ENCODE measurements at places on chromosomes 5 and 9.

GRCh38 chr9:109561137-109561536, 63.0 kb upstream of the PTPN3 start:
- no peak for DNase-seq

GRCh38 chr5:57225553-57225952, 51.7 kb downstream of the GPBP1 start:
- no peak for DNase-seq

- no peak for DNase-seq
These were observed 449.8 kb downstream of the ISL1 start for GRCh38 chr5:51832934-51833470.

- no peak for DNase-seq
These were observed 168.4 kb upstream of the KIF2A start for GRCh38 chr5:62137628-62138027.

- no peak for DNase-seq
These were observed 220.6 kb downstream of the TRIM36 start for GRCh38 chr5:114948986-114949621.

DNA sequence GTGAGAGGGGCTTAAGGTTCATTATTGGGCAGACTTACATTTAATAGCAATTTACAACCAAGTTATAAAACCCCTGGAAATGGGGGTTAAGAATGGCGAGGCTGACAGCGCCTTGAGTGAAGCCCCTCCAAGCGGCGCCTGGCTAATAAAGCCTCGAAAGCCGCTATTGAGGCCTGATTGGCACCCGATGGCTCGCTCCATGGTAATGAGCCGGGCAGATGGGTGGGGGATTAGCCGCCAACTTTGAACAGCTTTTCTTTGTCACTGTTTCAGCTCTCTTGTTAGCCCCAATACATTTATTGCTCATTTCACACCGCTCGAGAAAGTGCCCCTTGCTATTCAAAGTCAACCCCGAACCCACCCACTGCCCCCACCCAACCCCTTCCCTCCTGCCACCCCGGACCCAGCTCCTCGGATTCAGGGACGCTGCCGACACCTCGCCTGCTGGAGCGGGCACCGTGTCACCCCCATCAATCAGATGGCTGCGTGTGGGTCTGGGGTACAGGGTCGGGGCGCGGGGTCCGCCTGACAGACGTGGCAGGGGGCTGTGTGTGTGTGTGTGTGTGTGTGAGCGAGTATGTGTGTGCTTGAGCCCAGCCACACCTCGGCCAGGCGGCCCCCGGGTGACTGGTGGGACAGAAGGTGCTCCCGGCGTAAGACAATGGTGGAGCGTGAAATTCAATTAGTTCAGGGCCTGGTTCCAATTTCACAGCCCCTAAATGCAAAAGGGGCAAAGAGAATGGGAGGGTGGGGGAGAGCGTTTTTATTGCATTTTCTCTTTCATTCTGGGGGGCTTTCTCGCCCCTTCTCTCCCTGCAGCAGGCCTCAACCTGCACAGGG, 34.2 kb downstream of the ASS1 start:
- no peak for DNase-seq

DNA sequence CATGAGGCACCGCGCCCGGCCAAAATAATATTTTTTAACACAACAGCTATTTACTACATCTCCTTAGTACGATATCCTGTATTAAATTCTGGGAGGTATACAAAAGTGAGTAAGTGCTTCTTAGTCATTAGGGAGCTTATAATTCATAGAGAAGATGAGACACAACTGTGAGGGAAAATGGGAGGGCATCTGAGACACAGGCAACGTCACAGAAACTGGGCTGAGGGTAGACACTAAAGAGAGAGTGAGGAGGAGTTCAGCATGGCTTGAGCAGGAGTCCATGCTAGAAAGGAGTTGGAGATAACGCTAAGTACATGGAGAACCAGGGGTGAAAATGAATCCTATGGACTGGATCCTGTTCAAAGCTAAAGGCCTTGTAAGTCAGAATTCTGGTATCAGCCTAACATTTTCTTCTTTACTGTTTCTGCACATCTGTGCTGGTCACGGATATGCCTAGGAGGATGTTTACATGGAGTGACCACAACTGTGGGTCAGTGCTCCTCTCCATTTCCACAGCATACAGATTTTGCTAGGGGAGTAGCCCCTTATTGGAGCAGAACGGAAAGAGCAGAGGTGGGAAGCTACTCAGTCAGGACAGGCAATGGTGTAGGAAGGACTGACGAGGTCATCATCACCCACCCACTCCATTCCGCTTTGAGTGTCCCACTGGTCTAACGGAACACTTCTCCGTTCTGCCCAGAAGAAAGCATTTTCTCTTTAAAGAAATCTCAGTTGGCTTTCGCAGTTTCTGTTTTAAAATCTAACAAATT, 310.4 kb upstream of the EFNA5 start:
- DNase-seq = no peak

DNA sequence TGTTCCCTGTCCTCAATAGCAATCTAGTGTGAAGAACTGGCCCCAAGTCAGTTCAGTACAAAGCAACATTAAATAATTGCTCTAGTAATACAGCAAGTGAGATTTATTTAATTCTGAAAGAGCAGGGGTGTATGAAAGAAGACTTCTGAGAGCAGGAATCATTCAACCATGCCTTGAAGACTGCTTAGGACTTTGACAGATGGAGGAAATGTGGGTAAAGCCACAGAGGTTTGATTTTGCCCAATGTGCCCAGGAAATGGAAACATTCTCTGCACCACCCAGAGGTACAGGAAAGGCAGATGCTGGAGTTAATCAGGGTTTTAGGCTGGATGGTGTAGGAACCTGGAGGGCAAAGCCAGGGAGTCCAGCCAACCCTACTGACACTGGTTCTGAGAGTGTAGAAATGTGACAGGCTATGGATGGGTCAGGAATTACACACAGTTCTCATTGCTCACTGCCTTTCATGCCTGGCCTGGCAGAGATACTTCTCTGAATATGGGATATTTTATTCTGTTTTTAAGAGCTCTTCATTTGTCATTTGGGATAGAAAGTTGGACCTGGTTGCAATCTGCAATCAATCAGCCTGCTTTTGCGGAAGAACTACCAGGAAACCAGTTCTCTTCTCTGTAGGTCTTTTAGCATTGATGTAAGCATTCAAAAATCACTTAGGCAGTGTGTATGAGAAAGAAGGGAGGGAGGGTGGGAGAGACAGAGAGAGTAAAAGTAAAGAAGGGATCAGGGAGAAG, 88.3 kb downstream of the BRINP1 start:
- no peak for DNase-seq

GRCh38 chr9:37426846-37427245, 4.3 kb downstream of the GRHPR start:
- DNase-seq = no peak

DNA sequence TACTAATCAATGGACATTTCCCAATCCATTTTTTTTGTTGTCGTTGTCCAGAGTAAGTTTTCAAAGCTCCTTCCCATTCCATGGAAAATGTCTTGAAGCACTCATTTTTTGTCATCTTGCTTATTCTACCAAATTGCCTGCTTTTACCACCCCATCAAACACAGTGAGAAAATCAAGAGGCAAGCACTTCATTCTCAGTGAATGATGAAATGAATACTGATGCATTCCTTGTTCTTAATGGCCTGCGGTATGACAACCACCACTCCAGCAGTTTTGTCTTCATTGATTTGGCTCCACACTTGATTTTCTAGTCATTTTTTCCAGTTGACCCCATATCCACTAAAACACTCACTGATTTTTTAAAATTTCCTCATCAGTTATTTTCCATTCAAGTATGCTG, 193.5 kb upstream of the ANKH start:
- no peak for DNase-seq

DNA sequence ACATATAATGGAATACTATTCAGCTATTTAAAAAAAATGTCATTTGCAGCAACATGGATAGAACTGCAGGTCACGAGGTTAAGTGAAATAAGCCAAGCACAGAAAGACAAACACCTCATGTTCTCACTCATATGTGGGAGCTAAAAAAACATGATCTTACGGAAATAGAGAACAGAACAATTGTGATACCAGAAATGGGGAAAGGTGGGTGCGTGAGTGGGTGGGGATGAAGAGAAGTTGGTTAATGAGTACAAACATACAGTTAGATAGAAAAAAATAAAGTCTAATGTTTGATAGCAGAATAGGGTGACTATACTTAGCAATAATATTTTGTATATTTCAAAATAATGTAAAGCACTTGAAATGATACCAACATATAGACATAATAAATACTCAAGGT, 38.7 kb downstream of the FAM114A2 start:
- DNase-seq = no peak

GRCh38 chr9:137302449-137303150, 529 bp upstream of the NRARP start:
- peak; percentile 45 for DNase-seq

- DNase-seq = no peak
These were observed 4.2 kb downstream of the CNOT6 start for GRCh38 chr5:180498378-180498777.

- DNase-seq = no peak
These were observed 35.6 kb downstream of the MEF2C start for GRCh38 chr5:88847420-88847819.

GRCh38 chr5:64691291-64691690, 988 bp downstream of the SHISAL2B start:
- no peak for DNase-seq

- DNase-seq = no peak
These were observed 1766.1 kb upstream of the C9orf72 start for GRCh38 chr9:29339387-29339786.

GRCh38 chr5:125595095-125595494, 828.1 kb upstream of the GRAMD2B start:
- no peak for DNase-seq

GRCh38 chr9:14027116-14027800, 286.7 kb downstream of the NFIB start:
- no peak for DNase-seq

DNA sequence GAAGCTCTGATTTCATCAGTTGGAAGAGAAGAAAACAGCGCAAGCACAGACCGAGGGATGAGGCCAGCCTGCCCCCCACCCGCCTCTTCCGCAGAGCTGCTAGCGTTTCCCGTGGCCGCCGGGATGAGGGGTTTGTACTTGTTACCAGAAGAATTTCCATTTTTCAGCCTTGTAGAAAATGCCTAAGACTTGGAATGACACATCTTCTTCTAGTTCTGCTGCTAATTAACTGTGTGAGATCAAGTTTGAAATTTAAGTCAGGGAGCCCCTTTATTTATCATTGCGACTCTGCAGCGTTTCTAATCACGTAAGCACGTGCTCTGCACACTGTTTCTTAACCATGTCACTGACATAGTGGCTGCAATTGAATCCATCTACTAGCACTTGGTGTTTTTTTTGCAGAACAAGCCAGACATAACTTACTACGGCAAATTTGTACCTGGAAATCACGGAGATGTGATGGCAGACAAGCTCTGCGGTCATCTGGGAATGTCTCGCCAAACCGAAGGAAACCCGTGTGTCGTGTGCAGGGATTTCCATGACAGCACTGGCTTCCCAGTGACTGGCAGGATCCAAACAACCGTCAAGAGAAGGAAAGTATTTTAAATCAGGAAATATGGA, 41.8 kb upstream of the ROR2 start:
- no peak for DNase-seq

DNA sequence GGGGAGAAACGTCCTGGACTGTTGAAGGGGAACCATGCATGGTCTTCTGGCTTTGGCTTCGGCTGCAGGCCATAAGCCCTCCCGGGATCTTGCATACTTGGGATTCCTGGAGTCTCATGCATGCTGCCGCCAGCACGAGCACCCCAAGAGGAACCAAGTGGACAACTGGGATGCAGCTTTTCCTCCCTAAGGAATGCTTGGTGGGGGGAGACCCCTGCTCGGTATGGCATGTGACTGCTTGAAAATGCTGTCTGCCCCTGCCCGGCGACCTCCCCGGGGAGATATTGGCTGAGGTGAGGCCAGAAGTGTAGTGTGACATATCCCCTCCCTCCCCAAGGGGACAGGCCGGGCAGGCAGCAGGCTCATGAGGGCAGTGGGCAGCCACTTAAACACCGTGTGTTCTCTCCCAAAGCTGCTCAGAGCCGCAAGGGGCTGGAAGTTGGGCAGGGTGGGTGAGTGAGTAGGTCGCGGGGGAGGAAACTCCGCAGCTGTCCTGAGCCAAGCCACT, 15.7 kb downstream of the TMEM171 start:
- no peak for DNase-seq

DNA sequence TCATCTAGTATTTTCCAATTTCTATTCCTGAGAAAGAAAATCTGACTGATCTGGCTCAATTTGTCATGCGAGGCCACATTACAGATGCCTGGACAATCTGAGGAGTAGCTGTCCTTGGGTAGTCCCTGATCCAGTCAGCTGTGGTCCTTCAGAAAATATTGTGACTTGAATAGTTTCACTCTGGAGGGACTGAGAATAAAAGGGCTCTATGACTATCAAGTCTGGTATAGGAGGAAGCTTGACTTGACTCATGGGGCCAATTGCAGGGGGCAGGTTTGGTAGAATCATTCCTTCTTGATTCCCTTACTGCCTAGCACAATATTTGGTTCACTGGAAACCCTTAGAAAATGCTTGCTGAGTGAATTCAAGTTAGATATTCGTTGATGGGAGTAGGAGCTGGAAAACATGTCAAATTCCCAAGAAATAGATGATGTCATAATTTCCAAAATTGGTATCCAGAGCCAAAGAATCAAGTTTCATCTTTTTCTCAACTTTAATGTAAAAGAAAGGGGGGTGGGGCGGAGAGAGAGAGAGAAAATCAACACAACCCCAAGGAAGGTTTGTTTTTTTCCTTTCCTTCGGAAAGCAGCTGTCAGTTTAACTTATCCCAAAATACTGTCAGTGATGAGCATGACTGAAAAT, 32.4 kb upstream of the STX17 start:
- DNase-seq = no peak

DNA sequence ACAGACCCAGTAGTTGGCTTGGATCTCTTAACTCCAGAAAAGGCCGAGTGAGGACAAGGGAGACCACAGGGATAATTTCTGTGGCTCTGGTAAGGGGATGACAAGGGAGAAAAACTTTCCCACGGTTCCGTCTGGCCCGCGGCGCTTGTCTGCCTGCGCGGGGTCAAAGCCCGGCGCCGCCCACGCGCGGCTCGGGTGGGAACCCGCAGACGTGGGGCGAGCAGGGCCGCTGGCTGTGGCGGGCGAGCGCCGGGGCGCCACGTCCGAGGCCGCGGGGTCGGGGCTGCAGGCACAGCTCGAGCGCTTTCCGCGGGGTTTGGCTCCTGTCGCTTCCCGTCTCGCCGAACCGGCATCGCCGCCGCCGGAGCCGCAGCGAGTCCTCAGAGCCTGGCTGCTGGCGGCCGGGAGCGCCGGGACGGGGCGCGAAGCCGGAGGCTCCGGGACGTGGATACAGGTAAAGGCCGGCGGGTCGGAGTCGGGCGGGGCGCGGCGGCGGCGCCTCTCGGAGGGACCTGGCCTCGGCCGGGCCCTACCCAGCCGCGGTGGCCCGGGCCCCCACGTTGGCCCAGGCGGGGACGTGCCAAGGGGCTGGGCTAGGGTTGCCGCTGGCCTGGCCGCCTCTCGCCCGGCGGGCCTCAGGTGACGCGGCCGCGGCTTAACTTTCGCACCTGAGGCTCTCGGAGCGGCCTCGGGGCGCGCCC, at the start of gene RNF180:
RNF180 (plus strand) TSS at position 344 of the 701 bp plus-strand sequence. CDS start 34,965 bp downstream, outside the sequence.
- DNase-seq = no peak

GRCh38 chr5:56494300-56494731, 261.2 kb upstream of the ANKRD55 start:
- no peak for DNase-seq
